ENCODE measurements at places on chromosomes 7 and 10.

DNA sequence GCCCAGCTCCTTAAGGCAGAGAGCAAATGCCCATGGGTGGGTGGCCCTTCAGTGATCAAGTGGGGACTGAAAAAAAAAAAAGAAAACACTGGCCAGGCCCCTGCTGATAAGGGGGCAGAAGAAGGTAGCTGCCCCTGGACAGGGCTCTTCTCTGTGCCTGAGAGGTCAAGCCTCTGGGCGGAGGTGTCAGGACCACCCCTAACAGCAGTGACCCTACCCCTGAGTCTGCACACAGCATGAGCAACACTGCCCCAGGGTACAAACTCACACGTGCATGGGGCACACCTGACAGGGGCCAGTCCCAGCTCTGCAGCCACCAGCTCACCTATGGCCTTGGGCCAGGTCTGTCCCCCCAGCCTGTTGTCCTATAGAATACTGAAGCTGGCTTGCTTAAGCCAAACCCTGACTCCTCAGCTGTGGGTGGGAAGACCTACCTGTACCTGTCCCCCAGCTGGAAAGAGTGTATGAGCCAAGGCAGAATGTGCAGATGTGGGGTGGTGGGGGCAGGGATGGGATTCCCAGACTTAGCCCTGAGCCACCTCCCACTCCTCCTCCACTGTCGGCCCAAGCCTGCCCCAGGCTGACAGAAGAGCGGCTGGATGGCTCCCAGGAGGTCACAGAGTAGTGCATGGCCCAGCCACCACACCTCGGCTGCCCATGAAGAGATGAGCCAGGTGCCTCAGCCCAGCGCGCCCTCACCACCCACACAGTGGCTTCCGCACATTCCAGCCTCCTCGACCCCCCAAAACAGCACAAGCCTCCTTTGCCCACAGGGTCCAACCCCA lies 23.7 kb downstream of the KCNH2 start:
- DNase-seq, result no peak

- no peak for DNase-seq
These were observed 416.3 kb upstream of the COBL start for GRCh38 chr7:51732951-51733350.

- DNase-seq, result no peak
These were observed 52.6 kb downstream of the ANK3 start for GRCh38 chr10:60336901-60337630.

- DNase-seq, result no peak
These were observed 189.5 kb downstream of the ANK3 start for GRCh38 chr10:60200012-60200681.

DNA sequence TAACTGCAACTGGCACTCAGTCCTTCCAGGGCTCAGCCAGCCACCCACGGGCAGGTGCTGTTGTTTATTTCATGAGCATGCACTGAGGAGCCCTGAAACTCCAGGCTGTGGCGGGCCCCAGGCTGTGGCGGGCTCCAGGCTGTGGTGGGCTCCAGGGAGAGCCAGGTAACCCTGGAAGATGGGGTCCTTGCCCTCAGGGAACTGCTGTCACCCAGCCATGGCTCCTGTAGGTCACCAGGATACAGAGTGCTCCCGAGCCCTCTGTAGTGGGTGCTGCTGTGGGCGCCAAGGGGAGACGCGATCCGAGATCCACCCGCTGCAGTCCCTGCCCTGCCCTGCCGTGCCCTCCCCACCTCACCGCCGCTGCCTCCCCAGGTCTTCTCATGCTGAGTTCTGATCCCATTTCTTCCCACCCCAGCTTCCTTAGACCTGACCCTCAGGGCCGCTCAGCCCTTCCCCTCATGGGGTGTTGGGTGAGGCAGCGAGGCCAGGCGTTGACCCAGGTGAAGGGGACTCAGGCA lies 29.6 kb downstream of the LRRC27 start:
- DNase-seq, result no peak

DNA sequence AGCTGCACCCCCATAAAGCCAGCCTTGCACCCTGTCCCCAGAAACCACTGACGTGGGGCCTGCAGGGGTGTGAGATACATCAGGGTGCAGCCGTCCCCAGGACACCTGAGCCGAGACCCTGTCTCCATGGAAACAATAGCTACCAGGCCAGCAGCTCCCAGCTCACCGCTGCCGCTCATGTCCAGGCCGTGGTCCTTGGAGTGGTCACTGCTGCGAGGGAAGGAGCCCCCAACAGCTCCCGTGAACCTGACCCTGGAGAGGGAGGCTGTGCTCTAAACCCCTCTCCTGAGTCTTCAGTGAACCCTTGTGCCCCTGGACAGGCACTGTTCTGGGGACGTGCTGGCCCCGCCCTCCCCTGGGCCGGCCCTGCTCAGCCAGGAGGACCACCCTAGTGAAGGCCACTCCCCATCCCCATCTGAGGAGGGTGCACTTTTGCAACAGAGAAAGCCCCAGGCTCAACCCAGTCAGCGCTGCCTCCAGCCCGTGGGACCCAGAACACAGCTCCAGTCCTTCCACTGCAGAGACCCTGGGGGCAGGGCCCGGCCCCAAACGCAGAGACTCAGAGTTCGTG lies 19.6 kb upstream of the INPP5A start:
- no peak for DNase-seq
